CD4-positive, alpha-beta T cell (primary cell): ENCODE measurements at places on chromosomes 2 and 18.

- DNase-seq, result no peak
Observed at GRCh38 chr2:175999283-175999819, 2.7 kb downstream of the LNPK start.

- DNase-seq, result no peak
Observed at GRCh38 chr18:477565-477964, 22.9 kb downstream of the COLEC12 start.

DNA sequence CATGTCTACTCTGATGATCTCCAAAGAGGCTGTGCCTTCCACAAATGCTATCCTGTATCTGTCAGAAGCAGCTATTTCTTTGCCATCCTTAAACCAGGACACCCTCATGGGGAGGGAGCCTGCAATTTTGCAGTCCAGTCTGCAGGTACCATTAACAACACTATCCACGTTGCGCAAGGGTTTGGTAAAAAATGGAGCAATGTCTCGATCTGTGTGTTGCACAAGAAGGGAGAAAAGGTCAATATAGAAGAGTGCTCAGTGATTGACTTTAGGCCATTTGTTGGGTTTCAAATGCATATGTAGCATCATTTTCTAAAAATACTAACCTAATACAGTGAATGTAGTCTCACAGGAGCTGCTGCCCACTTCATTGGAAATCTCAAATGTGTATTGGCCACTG, 74.3 kb downstream of the TTN start:
- no peak for DNase-seq

- no peak for DNase-seq
Observed at GRCh38 chr18:34957119-34957863, 83.9 kb upstream of the MAPRE2 start.

- DNase-seq, result no peak
Observed at GRCh38 chr2:166516712-166517303, 22.8 kb upstream of the SCN7A start.

GRCh38 chr2:4091869-4092268, 388.5 kb downstream of the DCDC2C start:
- DNase-seq, result no peak

- DNase-seq, result no peak
Observed at GRCh38 chr2:239059854-239060253, 212.0 kb downstream of the TWIST2 start.

- no peak for DNase-seq
Observed at GRCh38 chr2:23480957-23481797, 96.2 kb downstream of the KLHL29 start.

GRCh38 chr18:49648811-49649210, 87.0 kb downstream of the LIPG start:
- no peak for DNase-seq

- no peak for DNase-seq
Observed at GRCh38 chr18:57635003-57635822, 13.6 kb upstream of the NARS1 start.

DNA sequence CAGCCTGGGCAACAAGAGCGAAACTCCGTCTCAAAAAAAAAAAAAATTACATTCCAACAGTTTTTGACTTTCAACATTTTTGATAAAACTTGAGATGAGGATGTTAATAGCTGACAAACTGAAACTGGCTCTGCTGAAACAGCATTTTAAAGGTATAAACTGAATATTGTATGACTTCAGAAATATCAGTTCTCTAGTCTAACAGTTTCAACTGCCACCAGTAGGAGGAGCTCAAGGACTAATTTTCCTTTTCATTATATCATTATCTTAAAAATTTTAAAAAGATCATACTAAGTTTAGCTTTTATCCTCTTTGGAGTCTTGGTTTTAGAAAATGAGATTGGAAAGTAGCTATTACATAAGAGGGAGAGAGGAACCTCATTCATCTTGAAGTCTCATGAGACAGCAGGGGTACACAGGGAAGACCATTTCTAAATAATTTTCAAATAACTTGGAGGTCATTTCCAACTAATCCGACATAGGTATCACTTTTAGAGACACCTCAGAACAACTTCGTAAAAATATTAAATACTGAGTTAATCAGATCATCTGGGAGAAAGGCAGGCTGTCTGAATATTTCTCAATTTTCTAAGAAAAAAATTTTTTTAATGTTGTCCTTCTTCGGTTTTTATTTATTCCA, 37.6 kb upstream of the MCM6 start:
- peak; percentile 23 for DNase-seq

- no peak for DNase-seq
Observed at GRCh38 chr2:54573537-54573919, 117.4 kb downstream of the SPTBN1 start.

- DNase-seq, result no peak
Observed at GRCh38 chr2:120851116-120851773, 115.6 kb downstream of the GLI2 start.

DNA sequence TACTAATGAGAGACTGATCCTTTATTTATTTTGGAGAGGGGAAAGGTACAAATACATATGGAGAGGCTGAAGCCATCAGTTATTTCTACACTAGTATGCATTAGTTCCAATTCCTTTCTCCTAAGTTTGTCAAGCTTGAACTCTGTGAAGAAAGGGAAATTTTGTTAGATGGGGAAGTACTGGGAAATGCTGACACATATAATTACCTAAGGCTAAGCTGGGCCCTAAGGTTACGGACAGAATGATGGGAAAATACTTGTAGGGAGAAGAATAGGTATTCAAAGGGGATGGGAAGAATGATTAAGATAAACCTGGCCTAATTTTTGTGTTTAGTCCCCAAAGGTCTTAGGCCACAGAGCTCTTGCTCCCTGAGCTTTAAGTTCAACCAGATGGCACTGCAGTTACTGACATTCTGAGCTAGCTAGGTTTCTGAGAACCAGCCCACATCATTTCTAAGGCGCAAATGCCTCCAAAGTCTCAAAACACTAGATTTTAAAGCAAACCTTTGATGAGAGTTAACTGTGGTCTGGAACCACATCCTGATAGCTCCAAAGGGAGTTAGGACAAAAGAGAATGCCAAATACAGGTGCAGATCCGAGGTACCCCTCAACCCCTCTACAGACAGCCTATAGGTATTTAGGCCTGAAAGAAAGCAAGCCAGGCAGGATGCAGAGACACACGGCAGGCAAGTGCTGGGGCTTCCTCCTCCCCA, 2.7 kb downstream of the TMEM163 start:
- no peak for DNase-seq

DNA sequence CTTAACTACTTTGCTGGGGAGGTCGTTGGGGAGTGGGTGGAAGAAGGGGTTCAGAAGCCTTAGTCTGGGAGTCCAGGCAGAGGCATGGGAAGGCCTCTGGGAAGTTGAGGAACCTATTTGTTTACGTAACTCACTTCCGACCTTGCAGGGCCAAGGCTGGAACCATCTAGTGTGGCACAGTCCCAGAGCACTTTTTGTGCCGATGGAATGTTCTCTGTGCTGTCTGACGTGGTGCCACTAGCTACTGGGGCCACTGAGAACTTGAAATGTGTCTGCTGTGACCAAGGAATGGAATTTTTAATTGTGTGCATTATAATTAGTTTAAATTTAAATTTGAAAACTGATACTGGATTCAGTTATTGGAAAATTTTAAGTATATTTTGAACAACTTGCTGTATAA, 139.7 kb downstream of the FAM161A start:
- no peak for DNase-seq

- no peak for DNase-seq
Observed at GRCh38 chr2:60354713-60355112, 198.7 kb downstream of the BCL11A start.

DNA sequence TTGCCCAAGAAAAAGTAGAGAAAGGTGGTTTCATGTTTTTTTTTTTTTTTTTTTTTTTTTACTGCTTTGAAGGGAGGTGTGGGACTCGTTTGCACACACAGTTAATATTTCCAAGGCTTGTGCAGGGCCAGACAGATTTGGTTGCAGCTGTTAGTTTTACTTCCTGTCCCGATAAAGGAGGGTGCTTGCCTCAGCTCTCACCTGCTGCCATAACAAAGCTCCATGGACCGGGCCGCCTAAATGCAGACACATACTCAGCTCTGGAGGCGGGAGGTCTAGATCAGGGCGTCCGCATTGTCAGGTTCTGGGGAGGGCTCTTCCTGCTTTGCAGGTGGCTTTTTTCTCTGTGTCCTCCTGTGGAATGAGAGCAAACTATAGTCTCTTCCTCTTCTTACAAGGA, 69.9 kb downstream of the ODC1 start:
- peak; percentile 8 for DNase-seq
